T follicular helper cell (primary cell): ENCODE measurements at places on chromosomes 13 and 19.
A peak's percentile ranks its signal among the peaks of the same experiment; 100 is the strongest.

DNA sequence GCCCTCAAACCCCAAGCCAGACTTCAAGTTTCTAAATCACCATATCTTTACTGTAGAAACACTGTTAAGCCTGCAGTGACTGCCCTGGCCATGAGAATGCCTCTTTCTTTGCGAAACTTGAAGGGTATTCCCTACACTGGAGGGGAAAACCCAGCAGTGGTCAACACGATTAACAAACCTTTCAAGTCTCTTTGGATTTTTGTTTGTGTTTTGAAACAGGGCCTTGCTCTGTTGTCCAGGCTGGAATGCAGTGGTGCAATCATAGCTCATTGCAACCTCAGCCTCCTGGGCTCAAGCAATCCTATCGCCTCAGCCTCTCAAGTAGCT is 17.4 kb upstream of the POMP start:
- no peak for DNase-seq

- DNase-seq = peak; percentile 9
Observed at GRCh38 chr19:33302175-33302973, at the start of gene CEBPA. CEBPA (minus strand) TSS chr19:33302534; CDS start chr19:33302414, 120 bp downstream.

- no peak for DNase-seq
Observed at GRCh38 chr13:48579165-48579918, 46.5 kb upstream of the RCBTB2 start.

DNA sequence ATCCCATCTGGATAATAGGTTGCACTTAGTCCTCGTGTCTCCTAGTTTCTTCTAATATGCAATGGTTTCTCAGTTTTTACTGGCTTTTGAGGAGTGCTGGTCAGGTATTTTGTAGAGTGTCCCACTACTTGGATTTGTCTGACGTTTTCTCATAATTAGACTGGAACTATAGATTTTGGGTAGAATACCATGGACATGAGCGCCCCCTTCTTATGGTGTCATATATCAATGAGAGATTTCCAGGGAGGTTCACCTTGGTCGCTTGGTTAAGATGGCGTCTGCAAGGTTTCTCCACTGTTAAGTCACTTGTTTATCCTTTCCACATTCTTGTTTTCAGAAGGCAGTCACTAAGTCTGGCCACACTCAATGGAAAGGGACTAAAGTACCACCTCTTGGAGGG is 6.7 kb downstream of the SOHLH2 start:
- DNase-seq = no peak

DNA sequence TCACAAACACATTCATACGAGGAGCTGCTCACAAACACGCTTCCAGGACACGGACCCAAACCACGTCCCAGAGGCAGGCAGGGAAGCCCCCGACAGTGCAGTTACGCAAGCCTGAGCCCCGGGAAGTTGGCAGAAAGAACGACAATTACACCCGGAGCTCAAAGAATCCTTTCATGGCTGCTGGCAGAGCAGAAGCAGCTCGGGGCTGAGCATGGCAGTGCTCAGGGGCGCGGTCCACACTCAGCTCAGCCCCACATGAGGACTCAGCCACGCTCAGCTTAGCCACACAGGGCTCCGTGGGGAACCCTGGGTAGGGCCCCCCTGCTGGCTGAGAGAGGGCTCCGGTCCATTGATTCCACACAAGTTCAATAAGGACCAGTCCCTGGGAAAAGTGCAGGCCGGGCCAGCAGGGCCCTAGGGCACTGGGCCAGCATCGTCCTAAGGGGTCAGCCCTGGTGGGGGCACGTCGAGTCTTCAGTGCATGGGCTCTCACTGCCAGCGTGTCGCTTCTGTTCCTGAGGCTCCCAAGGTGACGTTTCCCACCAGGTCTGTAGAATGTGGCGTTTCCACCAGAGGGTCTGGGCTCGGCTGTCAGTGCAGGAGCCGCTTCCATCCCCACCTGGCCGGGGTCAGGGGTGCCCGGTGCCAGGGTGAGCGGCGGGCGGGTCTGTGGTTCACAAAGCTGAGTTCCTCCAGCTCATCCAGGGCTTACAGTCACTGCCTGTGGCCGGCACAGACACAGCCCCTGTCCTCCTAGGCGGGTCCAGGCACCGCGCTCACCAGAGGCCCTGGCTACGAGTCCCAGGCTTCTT is 23.1 kb downstream of the GAS6 start:
- no peak for DNase-seq

DNA sequence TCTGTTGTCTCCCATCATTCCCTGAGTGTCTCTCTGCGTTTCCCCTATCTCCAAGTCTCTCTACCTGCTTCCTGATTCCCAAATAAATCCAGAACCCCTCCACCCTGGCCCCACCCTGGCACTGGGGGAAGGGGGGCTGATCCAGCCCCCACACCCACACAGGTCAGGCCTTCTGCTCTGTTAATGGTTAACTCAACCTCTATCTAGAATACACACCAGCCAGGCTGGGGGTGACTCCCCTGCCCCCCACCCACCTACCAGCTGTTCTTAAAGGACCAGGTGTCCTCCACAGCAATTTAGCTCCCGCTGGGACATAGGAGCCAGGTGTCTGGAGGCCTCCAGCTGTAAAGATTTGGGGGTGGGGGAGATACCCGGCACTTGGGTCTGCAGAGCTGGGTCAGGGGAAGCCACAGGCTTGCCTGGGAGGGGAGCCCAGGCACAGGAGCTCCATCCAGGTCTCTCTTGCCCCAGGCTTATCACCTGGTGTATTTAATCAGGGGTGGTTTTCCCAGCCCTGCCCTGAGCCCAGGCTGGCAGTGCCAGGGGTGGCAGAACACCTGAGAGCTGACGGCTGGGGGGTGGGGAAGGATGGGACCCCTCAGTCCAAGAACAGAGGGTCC is 3.9 kb downstream of the IRF2BP1 start:
- DNase-seq = no peak

DNA sequence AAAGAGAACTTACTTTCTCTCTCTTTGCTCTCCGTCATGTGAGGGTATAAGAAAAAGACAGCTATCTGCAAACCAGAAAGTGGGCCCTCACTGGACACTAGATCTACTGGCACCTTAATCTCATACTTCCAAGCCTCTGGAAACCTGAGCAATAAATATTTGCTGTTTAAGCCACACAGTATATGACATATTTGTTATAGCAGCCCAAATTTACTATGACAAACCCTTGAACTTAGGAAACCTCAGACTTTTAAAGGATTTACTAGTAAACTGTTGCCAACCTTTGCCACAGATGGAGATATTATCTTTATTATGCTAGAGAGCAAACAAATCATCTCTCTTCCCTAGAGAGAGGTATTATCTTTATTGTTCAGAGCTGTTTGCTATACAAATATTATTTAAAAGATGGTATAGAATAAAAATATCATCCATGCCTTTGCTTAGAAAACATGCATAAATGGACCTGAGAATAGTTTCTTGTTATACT is 1446.1 kb downstream of the SLITRK1 start:
- DNase-seq = no peak

DNA sequence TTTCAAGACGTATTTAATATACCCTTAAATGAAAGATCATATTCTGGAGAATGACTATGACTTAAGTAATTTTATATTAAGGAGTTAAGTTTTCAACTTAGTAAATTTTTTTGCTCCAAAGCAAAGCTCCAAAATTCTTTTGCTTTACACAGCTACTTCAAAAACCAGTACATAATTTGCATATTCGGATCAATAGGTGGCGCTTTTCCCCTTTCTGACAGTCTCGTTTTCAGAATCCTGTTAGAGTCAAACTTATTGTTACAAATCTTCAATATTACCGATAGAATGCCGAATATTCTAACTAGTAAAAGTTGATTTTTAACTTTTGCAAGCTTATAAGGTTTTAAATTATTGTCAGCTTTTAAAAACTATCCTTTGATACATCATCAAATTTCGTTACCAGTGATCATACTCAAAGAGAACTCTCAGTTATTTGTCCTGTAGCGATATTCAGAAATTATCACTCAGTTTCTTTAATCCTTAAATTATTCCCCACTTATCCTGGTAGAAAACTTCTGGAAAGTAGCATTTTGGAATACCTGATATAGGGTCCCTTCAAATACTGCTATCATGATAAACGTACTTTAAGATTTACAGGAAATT is 852.7 kb upstream of the KLHL1 start:
- DNase-seq = no peak

DNA sequence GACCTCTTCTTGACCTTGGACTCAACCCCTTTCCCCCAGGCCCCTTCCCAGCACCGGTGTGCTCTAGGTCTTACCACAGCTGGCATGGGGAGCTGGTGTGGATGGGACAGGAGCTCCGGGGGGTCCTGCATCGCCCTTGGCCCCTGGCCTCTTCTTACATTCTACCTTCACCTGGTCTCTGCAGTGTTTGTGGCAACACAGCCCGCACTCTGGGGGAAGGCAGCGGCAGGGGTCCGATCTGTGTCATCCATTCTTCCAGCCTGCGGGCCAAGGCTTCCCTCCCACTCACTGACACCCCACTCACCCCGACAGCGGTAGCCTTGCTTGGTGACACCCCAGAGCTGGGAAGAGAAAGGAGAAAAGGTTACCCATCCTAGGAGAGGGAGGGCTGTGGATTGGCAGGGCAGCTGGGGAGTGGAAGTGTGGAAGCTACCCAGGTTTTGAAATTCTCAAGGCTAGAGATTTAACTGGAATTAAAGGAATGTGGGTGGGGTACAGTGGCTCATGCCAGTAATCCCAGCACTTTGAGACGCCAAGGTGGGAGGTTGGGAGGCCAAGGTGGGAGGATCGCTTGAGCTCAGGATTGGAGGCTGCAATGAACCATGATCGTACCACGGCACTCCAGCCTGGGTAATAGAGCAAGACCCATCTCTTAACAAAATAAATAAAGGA is 8.3 kb downstream of the FAM98C start:
- no peak for DNase-seq

DNA sequence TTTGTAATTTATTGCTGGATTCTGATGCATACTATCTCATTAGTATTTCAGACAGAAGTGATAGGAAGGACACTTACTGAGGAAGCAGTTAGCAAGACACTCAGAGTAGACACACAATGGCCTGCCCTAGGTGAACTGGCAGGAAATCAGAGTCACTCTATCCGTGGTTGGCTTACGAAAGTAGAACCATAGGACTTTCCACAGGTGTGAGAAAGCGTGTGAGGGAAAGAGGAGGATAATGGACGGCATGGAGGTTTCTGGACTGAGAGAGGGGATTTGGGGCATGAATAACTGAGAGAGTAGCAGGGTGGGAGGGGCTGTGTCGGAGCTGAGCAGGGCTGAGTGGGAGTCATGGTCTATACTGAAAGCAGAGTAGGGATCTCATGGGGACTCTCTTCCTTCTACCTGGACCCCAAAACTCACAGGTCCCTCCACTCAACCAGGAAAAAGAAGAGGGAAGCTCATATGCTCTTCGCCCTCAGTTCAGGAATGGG is 18.7 kb upstream of the EID2 start:
- DNase-seq = no peak

- DNase-seq = no peak
Observed at GRCh38 chr13:21152251-21152899, 24.0 kb downstream of the SKA3 start.

GRCh38 chr13:97091196-97091595 is 96.9 kb upstream of the OXGR1 start:
- no peak for DNase-seq

DNA sequence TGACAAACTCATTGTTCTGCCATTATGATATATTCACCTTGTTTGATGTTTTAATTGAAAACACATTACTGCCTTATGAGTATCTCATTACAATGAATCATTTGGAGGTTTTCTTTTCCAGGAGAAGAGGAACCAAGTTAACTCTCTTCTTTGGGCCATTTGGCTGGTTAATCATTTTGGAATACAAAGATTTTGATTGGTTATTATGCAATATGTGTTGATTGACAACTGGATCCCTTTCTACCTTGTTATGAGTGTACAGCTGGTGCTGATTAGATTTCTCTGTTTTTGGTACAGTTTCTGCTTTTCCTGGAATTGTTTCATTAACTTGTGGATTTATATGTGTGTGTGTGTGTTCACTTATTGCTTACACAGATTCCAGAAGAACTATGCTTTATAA is 49.2 kb upstream of the RGCC start:
- DNase-seq = no peak

- no peak for DNase-seq
Observed at GRCh38 chr19:17541184-17541759, 14.2 kb upstream of the COLGALT1 start.

GRCh38 chr19:23273022-23273589 is 22.9 kb upstream of the ZNF724 start:
- no peak for DNase-seq

DNA sequence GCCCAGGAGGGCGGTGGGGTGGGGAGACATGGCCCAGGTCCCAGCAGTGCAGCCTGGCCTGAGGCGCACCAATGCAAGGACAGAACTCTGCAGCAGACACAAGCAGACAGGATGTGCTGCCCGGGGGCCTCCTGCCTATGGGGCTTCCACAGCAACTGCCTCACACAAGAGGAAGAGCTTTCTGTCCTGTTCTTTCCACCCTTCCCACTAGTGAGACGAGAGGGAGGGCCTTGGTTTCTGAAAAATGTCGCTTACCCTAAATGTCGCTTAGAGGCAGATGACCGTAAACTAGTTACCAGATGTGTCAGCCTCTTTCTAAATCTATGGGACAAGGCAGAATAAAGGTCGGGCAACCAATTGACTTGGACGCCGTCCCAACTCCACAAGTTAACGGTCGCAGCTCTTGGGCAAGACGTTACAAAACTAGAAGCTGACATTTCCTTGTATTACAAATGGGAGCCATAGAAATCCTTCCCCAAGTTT is at the start of gene LAIR1:
TSS of gene LAIR1 (minus strand) at position 157 of the 483 bp plus-strand sequence. CDS start at position 30, 127 bp downstream.
- peak; percentile 16 for DNase-seq

GRCh38 chr13:54928071-54928470 is 1899.5 kb downstream of the OLFM4 start:
- no peak for DNase-seq

- DNase-seq = no peak
Observed at GRCh38 chr13:77337159-77337558, 10.3 kb upstream of the MYCBP2 start.

DNA sequence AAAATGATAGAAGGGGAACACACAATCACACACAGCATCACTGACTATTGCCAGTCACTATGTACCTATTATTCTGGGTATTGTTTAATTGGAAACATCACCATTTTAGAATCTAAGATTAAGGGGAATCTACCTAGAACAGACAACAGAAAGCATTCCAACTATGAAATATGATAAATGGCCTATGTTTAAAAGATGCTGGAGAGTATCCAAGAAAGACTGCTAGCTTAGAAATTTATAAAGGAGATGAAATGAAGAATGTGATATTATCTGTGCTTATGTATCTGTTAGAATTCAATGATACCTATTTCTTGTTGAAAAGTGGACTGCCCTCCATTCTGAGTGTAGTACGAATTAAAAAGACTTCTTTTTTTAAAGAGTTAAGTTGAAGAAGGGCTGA is 50.5 kb downstream of the KCNRG start:
- no peak for DNase-seq
